ENCODE measurements at places on chromosomes 3 and 15. TPM values are rescaled to one million over a fixed set of nuclear protein-coding genes. Genes with fewer than 3 reads are reported as not detected.

DNA sequence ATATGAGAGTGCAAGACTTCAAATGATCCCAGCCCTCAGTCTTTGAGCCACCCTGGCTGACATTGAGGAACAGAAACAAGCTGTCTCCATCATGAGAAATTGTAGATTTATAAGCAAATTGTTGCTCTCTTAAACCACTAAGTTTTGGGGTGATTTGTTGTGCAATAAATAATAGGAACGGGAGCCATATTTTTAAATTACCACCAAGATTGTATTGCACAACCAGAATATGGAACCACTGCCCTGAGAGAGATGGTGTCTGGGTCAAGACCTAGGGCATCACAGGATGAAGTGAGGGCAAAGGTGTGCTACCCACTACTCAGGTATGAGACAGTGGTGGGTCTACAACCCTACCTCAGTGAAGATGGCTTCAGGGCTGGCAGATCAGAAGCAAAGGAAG, 2.3 kb upstream of the CFAP92 start:
- DNase-seq: no peak
- peaks cover 51% of the 10 kb centered on the region for H3K27me3 ChIP-seq
- no peak overlapping the region for H3K27ac ChIP-seq
- H3K4me1 ChIP-seq: peaks cover 27% of the 10 kb centered on the region
- H3K4me3 ChIP-seq: no peak overlapping the region

DNA sequence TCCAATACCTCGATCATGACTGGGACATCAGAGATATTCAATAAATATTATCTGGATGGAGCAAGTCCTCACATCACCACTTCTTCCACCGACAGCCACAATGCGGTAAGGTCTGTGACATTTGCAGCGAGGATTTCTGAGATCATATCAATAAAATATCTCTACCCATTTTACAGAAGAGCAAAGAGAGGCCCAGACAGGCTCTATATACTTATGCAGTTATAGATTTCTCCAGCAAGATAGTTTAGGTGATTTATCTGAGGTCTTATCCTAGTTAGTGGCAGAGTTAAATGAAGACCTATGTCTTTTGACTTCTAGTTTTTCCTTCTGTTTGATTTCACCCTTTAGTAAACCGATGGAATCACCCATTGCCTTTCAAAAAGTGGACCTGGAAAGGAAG, 81.6 kb downstream of the TNIK start:
- H3K27ac ChIP-seq: no peak overlapping the region
- H3K4me1 ChIP-seq: no peaks in the 10 kb centered on the region

- H3K4me3 ChIP-seq: no peak overlapping the region
- H3K36me3 ChIP-seq: no peaks in the 10 kb centered on the region
- H3K27ac ChIP-seq: no peak overlapping the region
- DNase-seq: no peak
Observed at GRCh38 chr3:151558661-151559060, 97.8 kb upstream of the IGSF10 start.

DNA sequence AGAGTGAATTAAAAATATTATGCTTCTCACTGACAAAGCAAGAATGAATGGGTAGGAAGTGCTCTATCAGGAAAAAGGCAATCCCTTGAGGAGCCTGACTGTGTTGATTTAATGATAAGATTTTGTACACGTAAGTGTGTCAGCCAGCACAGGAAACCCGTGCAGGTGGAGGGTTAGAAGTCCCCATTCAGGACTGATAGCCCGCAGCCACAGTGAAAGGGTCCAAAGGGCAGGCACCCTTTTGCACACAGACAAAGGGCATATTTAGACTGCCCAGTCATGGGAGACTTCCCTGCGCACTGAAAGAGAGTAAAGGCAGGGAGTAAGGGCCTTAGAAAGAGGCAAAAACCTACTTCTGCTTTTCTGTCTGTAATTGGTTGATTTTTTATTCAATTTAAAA, 26.4 kb upstream of the SKIL start:
- DNase-seq: peak; percentile 95
- H3K27me3 ChIP-seq: no peaks in the 10 kb centered on the region
- peak overlapping the region; percentile 82 for H3K27ac ChIP-seq

SERPINI1 gene
- total RNA-seq: 8.5 TPM

C3orf20 gene
- total RNA-seq: 0.04 TPM

GRCh38 chr15:34047893-34048775, 9.1 kb upstream of the AVEN start:
- H3K4me1 ChIP-seq: peaks cover 16% of the 10 kb centered on the region
- no peaks in the 10 kb centered on the region for H3K36me3 ChIP-seq
- H3K27me3 ChIP-seq: no peaks in the 10 kb centered on the region
- no peak overlapping the region for H3K27ac ChIP-seq

GRCh38 chr15:88648357-88649214, 9.8 kb downstream of the ISG20 start:
- no peak overlapping the region for H3K4me3 ChIP-seq
- DNase-seq: no peak
- H3K27ac ChIP-seq: no peak overlapping the region
- peaks cover 7% of the 10 kb centered on the region for H3K4me1 ChIP-seq
- no peaks in the 10 kb centered on the region for H3K36me3 ChIP-seq

- H3K4me3 ChIP-seq: peak overlapping the region; percentile 51
- no peak overlapping the region for H3K27ac ChIP-seq
- no peak for DNase-seq
- no peaks in the 10 kb centered on the region for H3K36me3 ChIP-seq
- H3K4me1 ChIP-seq: peaks cover 23% of the 10 kb centered on the region
Observed at GRCh38 chr3:111999484-112000324, 982 bp downstream of the TAGLN3 start.

DNA sequence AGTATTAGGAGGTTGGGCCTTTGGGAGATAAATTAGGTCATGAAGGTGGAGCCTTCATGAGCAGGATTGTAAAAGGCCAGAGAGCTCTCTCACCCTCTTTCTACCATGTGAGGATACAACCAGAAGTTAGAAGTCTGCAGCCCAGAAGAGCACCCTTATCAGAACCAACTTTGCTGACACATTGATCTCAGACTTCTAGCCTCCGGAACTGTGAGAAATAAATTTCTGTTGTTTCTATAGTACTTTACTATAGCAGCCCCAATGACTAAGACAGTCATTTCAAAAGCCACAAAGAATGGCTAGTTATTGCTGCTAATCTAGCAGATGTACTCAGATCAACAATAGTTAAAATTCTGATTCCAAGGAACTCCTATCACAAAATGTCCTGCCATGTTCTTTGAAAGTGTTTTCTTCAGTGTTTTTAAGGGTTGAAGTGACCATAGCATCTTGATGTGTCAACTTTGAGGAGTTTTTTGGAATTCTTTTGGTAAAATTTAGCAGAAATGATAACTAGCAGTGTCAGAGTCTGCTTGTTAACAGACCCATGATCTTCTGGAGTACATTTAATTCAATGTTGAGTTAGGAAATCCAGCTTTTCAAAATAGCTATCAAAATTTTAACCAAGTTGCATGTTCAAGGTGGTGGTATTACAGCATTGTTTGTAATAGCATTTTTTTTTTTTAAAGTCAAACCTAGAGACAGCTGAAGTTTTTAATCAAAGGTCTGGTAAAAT, 10.3 kb downstream of the DZIP3 start:
- no peaks in the 10 kb centered on the region for H3K27me3 ChIP-seq
- H3K4me1 ChIP-seq: no peaks in the 10 kb centered on the region
- no peak overlapping the region for H3K4me3 ChIP-seq
- no peak overlapping the region for H3K27ac ChIP-seq
- DNase-seq: no peak

GRCh38 chr3:116388867-116389385, 56.4 kb downstream of the LSAMP start:
- no peaks in the 10 kb centered on the region for H3K27me3 ChIP-seq
- H3K4me3 ChIP-seq: no peak overlapping the region
- no peak overlapping the region for H3K27ac ChIP-seq
- H3K4me1 ChIP-seq: no peaks in the 10 kb centered on the region

DNA sequence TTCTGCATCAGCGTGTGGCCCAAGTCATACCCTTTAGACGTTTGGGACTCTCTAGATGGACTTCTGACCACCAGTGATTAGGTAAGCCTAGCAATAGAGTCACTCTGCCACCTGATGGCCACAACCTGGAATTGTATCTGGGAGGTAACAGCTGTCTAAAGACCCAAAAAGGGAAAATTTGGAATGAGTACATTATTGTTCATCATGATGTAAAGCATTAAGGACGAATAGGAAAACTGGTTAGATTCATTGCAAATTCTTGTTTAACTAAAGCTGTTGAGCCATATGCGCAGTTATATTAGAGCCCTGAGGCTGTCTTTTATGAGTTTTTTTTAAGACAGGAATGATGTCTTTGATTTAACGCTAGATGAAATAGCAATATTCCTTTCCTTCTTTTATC, 63.6 kb downstream of the FAM81A start:
- no peaks in the 10 kb centered on the region for H3K4me1 ChIP-seq
- H3K4me3 ChIP-seq: no peak overlapping the region
- H3K27me3 ChIP-seq: no peaks in the 10 kb centered on the region
- no peak overlapping the region for H3K27ac ChIP-seq
- DNase-seq: peak; percentile 72
- no peaks in the 10 kb centered on the region for H3K36me3 ChIP-seq

DNA sequence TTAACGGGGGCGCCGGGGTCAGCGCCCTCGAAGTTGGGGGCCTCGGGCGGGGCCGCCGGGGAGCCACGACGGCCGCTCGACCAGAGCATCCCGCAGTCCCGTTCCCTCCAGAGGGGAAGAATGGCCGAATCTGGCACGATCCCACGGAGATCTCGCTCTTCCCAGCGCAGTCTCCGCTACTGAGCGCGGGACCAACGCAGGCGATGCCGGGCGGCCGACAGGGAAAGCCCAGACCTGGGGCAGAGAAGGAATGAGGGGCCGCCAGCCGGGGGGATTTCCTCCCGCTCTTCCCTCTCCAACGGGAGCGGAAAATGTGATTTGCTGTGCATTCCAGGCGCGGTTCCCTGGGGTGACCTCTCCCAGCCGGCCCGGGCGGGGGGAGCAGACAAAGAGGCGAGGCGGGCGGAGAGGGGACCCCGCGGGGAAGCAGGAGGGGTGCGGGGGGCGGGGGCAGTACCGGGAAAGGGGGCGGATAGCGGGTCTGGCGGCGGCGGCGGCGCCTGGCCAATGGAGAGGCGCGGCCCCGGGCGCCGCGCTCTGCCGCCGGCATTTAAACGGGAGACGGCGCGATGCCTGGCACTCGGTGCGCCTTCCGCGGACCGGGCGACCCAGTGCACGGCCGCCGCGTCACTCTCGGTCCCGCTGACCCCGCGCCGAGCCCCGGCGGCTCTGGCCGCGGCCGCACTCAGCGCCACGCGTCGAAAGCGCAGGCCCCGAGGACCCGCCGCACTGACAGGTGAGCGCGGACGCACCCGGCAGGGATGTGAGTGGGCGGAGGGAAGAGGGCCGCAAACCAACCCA, at the start of gene GREM1:
Gene GREM1, plus strand, starts transcription at position 579 of the 801 bp plus-strand sequence. CDS start 12,687 bp downstream, outside the sequence.
- no peaks in the 10 kb centered on the region for H3K36me3 ChIP-seq
- DNase-seq: no peak
- peak within 1 kb of the TSS; percentile 33 for H3K4me3 ChIP-seq
- peaks cover 12% of the 10 kb centered on the region for H3K27me3 ChIP-seq
- H3K27ac ChIP-seq: no peak within 1 kb of the TSS

DNA sequence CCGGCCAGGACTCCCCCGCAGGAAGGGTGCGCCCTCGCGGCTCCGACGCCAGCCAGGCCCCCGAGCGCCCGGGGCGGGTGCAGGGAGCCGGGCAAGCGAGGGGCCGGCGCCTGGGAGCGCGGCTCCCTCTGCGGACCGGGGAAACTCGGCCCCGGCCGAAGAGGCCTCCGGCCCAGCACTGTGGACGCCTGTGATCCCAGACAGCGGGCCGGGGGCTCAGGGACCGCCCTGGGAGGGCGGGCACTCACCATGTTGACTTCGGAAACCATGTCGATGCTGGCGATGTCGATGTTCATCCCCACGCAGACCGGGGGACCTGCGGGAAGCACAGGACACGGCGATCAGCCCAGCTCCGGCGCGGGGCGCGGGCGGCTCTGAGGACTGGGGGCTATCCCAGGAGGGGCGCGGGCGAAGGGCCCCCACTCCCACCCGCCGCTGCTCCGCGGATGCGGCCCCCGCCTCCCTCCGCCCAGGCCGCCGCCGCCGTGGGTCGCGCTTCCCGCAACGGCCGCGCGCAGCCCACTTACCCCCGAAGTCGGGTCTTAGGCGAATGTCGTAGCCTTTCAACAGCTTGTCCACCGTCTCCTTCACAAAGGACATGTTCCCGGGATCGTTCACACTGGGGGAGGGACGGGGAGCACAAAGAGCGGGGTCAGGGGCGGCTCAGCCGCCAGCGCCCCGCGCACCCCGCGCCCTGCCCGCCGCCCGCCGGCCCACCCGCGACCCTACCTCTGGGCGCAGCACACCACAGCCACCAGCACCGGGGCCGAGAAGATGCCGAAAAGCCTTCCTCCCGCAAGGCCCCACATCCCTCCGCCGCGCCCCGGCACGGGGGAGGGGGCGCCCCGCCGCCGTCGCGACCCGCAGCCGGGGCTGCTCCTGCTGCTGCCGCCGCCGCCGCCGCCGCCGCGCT, at the start of gene GABRB3:
Gene GABRB3, minus strand, starts transcription at position 913 of the 913 bp plus-strand sequence.
- peak within 1 kb of the TSS; percentile 37 for H3K4me3 ChIP-seq
- DNase-seq: no peak
- H3K27ac ChIP-seq: no peak within 1 kb of the TSS

POLQ gene
- total RNA-seq: 18.6 TPM

PLA2G4D gene
- total RNA-seq: not detected

DNA sequence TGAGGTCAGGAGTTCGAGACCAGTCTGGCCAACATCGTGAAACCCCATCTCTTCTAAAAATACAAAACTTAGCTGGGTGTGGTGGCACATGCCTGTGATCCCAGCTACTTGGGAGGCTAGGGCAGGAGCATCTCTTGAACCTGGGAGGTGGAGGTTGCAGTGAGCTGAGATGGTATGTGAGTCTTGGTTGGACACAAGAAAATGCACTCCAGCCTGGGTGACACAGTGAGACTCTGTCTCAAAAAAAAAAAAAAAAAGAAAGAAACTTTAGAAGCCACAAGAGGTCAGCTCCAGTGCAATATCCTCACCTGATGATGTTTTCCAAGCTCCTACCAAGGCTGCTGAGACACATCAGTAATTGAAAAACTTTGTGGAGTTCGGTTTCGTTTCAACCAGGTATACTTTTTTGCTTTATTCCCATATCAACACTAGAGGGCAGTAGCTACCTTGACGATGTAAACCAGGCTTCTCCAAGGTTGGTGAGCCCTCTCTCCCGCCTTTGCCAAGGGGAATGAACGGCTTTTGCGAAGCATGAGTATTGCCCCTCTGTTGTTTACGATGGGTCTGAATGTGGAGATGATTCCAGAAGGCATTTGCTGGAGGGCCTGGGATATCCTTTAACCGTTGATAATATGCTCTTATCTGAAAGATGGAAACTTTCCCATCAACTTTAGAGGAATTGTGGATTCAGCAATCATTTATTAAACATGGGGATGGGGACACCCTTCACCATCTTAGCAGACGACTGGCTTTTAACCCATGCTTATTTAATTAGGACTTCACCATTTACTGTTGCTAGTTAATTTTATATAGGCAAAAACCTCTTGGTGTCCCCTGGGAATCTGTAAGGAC, 202.8 kb downstream of the SV2B start:
- H3K27me3 ChIP-seq: peaks cover 5% of the 10 kb centered on the region
- no peaks in the 10 kb centered on the region for H3K4me1 ChIP-seq
- H3K27ac ChIP-seq: no peak overlapping the region
- no peaks in the 10 kb centered on the region for H3K36me3 ChIP-seq
- no peak overlapping the region for H3K4me3 ChIP-seq
